ENCODE measurements at places on chromosomes 5 and 9.

- peak; percentile 78 for DNase-seq
Observed at GRCh38 chr9:36166168-36166927, 2.8 kb upstream of the CCIN start.

DNA sequence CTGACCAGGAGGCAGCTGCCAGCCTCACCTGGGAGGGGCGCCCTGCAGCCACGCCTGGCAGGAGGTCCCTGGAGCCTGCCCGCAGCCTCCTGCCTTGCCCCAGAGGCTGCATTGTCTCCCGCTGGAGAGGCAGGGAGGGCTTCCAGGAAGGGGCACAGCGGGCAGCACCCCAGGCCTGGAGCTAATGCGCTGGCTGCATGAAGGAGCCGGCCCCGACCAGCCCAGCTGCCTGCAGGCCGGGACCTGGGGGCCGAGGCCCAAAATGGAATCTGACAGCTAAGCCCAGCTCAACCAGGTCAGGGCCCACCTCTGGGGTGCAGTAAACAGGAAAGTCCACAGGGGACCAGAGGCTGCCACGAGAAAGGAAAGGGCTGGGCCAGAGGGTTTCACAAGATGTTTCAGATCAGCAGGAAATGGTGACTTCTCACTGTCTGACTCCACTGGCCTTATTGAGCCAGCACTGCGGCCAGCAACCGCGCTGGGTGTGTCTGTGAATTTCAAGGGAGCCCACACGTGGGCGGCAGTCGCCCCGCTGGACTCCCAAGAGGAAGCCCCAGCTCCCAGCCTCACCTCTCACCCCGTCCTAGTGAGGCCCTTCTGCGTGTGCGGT, 18.6 kb upstream of the NOTCH1 start:
- DNase-seq, result no peak

DNA sequence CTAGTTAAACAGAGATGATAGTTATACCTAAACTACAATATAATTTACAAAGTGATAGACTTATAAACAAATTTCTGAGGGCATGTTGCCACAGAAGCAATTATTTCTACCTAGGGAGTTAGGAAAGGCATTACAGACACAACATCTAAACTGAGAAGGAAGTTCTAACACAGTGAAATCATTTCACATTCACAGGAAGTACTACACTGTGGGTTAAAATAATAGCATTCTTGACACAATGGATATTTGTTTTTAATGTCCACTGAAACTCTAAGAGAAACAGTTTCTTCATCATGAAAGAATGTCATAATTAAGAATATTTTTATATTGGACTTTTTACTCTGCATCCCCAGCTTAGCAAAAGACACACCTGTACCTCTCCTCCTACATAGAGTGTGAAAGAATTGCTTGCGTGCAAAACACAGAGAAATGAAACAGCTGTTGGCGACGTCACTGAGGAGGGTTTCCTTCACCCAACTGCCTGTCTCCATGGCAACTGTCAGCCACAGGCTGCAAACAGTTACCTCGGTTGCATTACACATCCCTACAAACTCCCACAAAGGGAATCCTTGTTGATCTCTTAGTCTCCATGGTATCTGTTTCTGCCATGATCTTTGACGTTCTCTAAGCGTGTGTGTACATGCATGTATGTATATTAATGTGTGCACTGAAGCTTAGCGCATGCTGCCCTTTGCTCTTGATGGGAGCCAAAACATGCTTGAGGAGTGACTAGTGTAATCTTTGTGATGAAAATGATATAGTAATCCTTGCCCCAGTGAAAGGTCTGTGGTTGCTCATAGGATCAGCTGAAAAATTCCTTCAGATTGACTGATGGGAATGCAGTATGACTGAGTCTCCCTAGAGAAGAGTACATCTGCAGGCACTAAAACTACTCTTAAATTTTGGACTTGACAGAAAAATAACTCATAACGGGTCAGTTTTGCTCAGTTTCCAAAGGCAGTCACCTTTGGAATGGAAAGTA, 168.5 kb downstream of the ACTL7B start:
- DNase-seq, result no peak

DNA sequence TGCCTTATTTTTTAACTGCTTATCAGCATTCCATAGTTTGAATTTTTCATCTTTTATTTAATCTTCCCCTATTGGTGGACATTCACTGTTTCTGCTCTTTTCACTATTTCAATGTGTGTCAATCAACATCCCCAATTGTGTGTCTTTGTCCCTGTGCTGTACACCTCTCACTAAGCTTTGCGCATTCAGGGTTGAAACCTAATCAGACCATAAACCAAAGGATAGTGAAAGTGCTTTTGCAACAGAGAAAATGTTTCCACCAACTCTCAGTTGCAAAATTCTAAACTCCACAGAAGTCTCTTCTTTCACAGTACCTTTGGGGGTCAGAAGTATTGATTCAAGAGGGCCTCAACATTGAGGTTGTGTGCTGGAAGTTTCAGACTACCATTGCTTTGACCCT, 127.1 kb upstream of the SAP30L start:
- no peak for DNase-seq

- DNase-seq, result no peak
Observed at GRCh38 chr5:120096413-120096812, 367.7 kb upstream of the PRR16 start.

- DNase-seq, result no peak
Observed at GRCh38 chr9:120583958-120584369, 4.0 kb upstream of the CDK5RAP2 start.

DNA sequence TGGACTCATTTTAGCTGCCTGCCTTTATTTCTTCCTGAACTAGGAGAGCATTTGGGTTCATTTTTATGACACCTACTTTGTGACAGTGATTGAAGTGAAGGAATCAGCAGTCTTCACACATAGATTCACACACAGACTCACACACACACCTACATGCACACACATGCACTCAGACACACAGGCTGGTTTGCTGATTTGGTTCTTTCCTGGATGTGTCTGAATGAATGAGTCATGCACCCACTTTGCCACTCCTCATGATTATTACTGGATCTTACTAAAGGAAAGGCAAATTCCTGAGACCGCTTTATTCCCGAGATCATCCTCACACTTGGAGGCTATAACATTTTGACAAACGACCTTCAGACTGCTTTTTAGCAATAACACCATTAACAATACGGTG, 529.5 kb downstream of the AGTPBP1 start:
- DNase-seq, result no peak

DNA sequence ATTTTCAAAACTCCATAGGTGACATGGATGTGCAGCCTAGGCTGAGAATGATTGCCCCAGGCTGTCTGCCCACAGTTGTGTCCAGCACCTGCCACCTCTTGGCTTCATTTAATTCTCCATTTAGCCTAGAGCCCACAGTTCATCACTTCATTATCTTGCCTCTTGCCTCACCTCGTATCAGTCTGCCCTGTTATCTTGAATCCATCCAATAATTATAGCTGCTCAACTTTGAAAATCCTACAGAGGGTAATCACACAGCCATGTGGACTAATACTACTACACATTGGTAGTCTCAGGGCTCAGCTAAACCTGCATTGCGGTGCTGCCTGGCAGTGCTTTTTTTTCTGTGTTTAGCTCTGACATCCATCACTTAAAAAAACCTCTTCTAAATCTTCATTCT, 7.4 kb downstream of the UGCG start:
- no peak for DNase-seq
